ENCODE measurements at places on chromosomes 16 and 17. TPM values are rescaled to one million over a fixed set of nuclear protein-coding genes. Genes with fewer than 3 reads are reported as not detected.

MYLK3 gene
- total RNA-seq, result 0.13 TPM

ELP5 gene
- total RNA-seq, result 42.0 TPM

PPY gene
- total RNA-seq, result not detected

MYH2 gene
- not detected for total RNA-seq

KRTAP4-5 gene
- not detected for total RNA-seq

WFDC1 gene
- total RNA-seq, result 0.63 TPM

KRT36 gene
- not detected for total RNA-seq

MT1G gene
- total RNA-seq, result not detected

ENPP7 gene
- total RNA-seq, result not detected

CD300E gene
- not detected for total RNA-seq

IRF8 gene
- total RNA-seq, result 0.49 TPM

ATP5PD gene
- total RNA-seq, result 176 TPM

CMTM1 gene
- 0.89 TPM for total RNA-seq

ZNF778 gene
- total RNA-seq, result 4.6 TPM
